ENCODE measurements at places on chromosomes 5 and 9.

DNA sequence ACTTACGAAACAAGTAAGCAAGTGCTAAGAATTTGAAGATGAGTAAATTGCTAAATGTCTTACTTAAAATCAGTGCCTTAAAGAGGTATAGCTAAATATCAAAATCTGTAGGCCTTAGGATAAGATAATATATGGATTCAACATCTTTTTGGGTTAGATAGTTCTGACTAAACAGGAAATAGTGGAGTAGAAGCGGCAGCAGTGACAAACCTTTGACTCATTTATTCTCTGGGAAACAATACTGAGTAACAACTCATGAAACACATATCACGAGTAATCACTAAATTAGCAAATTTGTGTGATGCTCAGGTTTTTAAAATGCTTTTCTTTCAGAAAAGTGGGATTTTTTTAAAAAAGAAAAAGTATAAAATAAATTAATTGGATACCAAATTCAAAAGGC is 762.1 kb upstream of the TYRP1 start:
- DNase-seq, result no peak

DNA sequence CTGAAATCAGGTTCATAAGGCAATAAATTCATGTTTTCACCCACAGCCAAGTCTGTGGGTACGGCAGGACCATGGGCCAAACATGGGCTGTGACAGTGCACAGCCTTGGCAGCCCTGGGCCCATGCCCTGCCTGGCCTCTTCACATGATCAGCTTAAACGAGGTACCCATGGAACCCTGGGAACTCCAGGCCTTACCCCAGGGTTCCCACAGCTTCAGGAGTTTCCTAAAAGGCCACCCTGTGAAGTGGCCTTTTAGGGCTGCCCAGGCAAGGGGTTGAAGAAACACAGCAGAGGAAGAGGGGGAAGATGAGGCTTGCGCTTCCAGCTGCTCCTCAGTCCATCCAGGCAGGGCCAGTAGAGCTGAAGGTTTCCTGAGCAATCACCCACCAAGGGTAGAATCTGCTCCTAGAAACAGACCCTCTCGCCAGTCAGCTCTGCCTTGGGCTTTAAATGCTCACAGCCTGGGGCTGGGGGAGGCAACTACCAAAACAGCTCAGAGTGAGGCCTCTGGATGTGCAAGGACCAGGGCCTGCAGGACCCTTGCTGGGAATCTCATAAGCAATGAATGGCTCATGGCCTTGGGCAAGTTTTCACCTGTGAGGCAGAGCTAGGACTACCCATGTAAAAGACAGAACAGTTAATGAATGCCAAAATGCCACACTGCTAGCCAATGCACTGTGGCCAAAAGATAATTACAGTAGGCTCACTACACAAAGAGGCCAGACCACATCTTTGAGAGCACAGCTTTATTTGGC is 79.3 kb upstream of the LRRTM2 start:
- DNase-seq, result no peak

DNA sequence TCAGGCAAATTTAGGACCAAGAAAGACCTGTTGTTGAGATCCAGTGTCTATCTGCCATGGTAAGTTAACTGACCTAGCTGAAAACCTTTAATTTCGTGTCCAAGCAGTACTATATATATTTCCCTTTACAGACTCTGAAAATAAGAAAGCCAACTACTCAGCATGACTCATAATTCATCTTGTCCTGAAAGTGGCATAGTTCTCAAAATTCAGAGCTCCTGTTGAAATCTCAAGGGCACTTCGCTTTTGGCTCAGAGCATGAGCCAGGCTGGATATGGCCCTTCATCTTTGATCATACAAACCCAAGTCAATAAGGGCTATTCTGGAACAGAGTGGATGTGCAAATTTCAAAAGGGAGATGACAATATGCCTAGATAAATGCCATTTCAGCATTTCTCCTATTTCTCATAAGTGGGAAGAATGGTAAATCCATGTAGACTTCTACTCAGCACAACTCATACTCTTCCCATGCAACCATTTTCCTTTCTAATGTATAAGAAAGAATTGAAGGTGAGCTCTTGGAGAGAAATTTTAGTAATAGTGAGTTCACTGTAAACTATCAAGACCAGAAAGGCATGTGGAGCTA is 567.9 kb upstream of the DAB2 start:
- DNase-seq, result no peak

DNA sequence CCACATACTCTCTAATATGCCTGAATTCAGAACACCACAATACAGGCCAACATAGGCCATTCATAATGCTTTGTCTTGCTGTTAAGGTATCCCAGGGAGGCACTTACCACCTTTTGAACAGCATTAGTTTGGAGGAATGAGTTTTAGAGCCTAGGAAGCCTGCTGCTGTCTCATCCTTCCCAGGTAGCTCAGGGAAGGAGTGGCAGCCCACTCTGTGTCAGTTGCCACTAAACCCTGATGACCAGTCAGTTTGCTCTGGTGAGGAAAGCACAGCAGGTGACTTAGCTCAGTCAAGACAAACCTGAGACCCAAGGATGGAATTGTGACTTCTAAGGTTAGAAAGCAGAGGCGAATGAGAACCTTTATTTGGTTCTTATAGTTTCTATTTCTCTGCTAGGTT is 337.4 kb upstream of the ATP10B start:
- no peak for DNase-seq

DNA sequence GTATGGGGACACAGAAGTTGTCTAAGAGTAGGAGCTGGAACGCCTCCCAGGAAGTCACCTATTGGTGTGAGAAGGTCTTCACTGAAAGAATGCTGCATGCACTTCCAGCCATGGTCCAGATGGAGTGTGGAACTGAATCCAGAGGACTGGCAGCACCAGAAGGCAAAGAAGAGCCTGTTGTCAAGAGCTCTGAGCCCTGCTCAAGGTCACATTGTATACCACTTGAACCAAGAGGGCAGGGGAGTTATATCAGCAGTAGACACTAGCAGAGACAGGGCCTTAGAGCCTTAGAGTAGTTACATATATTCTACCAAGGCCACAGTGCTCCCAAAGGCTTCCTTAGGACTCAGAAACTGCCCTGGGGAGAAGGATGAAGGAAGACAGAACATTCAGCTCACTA is 130.8 kb upstream of the POC5 start:
- no peak for DNase-seq

GRCh38 chr5:138955013-138955660 is 80.0 kb upstream of the LRRTM2 start:
- DNase-seq, result no peak

DNA sequence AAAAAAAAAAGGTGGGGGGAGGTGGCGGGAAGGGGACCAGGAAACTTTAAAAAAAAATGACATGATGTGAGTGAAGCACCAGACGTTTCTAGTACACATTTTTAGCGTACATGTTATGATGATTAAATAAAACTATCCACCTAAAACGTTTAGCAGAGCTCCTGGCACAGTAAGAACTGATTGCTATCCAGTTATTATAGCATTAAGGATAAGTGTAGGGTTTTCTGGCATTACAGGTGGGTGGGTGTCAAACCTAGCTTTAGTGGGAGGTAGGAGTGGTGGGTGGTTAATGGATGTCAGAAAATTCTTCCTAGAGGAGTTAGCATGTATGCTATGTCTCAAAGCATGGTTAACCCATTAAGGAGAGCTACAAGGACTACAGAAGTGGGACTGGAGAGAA is 2329.5 kb downstream of the MAT2B start:
- no peak for DNase-seq

DNA sequence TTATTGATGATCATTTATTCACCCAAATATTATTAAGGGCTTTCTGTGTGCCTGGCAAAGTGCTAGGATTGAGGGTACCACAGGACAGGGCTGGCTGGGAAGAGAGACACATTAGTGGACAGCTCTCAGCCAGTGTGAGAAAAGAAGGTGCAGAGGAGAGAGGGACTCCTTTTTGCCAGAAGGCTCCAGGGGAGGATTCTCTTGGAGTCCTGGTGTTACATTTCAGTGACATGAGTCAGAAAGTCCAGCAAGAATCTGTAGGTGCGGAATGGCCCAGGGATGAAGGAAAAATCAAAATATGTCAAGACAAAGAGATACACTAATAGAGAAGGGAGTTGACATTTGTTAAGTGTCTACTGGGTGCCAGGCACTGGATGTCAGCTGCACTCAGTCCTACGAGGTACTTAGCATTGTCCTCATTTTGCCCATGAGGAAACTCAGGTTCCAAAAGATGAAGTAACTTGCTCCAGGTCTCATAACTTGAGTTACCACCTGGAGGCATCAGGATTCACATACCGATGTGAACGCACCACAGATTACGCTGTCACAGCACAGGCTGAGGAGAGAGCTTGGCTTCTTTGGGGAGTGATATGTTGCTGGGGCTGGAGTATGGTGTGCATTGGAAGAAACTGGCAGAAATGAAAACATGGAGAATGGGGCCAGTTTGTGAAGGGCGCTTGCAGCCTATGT is 60.5 kb downstream of the RASGRF2 start:
- no peak for DNase-seq

- no peak for DNase-seq
These were observed 219.4 kb downstream of the NFIB start for GRCh38 chr9:14094491-14094890.

DNA sequence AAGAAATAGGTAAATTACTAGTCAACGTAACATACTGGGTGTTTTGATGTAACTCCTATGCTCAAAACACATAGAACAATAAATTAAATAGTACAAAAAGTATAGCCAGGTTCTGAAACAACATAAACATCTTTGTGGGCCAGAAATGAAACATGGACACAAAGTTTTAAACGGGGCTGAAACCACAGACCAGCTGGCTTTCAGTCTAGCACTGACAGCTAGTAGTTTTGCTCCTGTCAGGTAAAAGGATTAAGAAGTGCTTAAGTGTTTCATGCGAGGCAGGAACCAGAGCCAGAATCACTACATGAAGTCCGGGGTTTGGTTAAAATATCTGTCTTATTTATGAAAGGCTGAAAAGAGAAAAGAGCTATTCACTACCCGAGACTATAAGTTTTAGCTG is 19.5 kb downstream of the DCAF10 start:
- no peak for DNase-seq

DNA sequence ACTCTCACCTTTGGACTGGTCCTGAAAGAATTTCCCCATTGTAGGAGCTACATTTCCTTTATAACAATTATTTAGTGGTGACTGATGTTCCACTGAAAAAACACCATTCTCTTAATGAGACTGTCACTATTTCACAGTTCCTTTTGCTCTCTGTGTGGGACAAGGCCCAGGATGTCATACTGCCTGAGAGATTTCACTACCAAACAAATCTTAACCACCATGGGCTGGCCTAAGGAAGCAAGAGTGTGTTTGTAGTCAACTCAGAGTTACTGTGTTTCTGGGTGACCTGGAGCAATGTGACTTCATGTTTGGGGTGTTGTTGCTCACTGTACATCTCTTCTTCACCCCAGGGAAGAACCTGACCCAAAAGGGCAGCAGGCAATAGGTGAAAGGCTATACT is 50.1 kb upstream of the ZNF608 start:
- no peak for DNase-seq

- DNase-seq, result no peak
These were observed 31.1 kb downstream of the TUT7 start for GRCh38 chr9:86322973-86323644.

DNA sequence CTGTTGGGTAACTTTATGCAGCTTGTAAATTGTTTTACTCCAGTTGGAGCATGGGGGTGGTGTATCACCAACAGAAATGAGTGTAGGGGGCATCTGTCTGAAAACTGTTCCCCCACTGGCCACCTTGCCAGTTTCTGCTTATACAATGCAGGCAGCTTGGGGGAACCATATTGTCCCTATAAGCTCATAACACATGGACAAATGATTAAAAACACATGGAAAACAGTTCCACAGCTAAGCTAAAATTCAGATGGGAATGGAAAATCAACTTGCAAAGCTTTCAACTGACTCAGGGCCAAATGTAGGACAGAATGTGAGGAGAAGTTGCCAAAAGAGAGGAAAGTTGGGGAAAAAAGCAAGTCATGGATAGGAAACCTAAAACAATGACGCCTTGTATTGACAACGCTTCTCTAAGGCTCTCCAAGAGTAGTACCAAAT is 7.9 kb upstream of the CER1 start:
- DNase-seq, result no peak

DNA sequence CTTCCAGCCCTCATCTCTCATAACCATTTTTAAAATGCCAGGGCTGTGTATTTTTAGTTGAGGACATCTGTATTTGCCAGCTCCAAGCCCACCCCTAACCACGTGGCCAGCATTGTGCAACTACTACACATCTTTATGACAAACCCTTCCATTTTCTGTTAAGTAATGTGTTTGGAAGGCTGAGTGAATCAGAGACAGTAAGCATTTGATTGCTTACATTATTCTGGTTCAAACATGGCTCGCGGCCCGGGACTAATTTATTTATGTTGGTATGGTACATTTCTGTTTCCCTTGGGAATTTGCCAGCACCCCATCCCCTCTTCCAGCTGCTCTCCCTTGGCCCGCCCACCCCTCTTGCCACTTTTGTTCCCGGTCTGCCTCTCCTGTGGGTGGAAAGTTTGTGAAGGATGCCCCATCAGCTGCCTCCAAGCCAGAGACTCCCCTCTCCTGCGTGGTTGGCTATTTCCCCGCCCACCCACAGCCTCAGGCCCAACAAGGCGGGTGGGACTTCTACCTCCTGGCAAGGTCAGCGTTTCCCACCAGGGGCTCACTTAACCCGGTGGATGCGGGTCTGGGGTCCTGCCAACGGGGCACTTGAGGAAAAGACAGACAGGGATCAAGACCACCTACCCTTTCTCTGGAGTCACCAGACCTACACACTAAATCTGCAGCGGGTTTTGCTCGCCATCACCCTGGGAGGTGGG is 162.2 kb downstream of the HSD17B3 start:
- no peak for DNase-seq

- DNase-seq, result no peak
These were observed 533.4 kb downstream of the PDE4D start for GRCh38 chr5:59360130-59360555.

DNA sequence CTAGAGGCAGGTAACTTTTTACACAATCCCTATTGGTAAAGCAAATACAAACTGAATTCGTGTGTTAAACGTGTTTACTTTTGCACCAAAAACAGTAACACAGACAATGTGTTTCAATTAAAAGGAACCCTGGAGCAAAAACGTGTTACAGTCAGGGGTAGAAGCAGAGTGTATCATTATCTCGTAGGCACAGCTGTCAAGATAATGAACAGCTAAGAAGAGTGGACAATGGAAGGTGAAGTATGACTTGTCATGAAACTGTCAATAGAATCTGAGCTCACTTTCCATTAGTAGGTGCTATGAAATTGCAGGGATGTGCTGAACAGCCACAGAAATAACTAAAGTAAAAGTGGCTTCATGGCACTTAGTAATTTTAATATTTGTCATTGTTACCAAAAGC is 1229.8 kb upstream of the WWC1 start:
- DNase-seq, result no peak

DNA sequence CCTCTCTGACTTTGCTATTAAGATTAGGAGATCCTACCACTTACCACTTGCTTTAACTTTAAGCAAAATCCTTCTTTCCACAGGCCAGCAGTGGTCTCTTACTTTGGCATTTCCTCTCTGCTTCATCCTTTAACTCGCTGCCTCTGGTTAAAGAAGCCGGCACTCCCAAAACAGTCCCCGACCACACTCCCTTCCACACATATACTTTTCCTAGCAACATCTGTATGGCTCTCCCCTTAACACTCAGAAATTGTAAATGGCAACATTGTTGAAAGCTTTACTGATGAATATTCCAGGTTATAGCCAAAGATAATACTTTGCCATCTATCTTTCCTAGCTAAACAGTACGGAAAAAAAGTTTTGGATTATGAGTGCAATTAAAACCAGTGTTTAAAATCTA is 133.2 kb downstream of the MCTP1 start:
- DNase-seq, result no peak
